ENCODE measurements at places on chromosomes 5 and 9. TPM values are rescaled to one million over a fixed set of nuclear protein-coding genes. Genes with fewer than 3 reads are reported as not detected.
A peak's percentile ranks its signal among the peaks of the same experiment; 100 is the strongest.

GRCh38 chr9:127450243-127450760 lies 904 bp downstream of the RPL12 start:
- DNase-seq, result no peak

GRCh38 chr9:90142580-90142979 lies 500.0 kb downstream of the DIRAS2 start:
- DNase-seq, result peak; percentile 18

Gene CD14
- not detected for total RNA-seq

Gene CTNNA1
- 228 TPM for total RNA-seq

- peak; percentile 85 for DNase-seq
Measured at GRCh38 chr5:72166070-72166979, 59.0 kb downstream of the MAP1B start.

Gene IGFBPL1
- 0.58 TPM for total RNA-seq

GRCh38 chr5:167557359-167557758 lies 734.1 kb upstream of the WWC1 start:
- no peak for DNase-seq

GRCh38 chr5:154782326-154782725 lies 27.1 kb downstream of the LARP1 start:
- no peak for DNase-seq

Gene CFAP77
- not detected for total RNA-seq

DNA sequence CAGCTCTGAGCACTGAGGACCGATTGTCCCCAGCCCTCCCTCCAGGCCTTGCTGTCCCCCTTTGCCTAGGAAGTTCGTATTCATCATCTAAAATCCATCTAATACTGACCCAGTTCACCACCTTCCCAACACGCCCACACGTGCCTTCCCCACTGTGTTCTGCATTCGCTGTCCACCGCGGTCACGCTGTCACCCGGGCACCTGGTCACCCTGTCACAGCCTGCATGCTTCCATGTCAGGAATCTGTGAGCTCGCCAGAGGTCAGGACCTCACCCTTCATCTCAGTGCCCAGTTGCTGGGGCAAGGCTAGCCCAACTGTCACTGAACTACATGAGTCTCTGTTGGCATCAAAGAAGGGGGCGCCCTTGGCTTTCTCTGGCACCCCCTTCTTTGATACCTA lies 82.9 kb upstream of the RUFY1 start:
- DNase-seq, result no peak

DNA sequence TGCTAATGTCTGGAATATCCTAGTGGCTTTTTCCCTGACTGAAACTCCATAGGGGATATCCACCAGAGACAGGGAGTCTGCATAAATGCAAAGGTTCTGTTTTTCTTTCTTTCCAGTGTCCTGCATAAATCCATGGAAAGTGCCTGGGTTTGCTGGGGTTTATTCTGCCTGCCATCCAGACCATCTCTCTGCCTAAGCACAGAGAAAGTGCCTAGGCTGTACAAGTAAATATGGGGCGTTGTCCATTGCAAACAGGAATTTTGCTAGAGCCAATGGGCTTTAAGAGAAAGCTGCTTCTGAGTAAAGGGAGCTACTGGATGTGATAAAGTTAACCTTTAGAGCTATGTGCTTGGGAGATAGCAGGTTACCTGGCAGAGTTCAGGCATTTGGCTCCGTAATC lies 407.5 kb downstream of the AGTPBP1 start:
- no peak for DNase-seq

DNA sequence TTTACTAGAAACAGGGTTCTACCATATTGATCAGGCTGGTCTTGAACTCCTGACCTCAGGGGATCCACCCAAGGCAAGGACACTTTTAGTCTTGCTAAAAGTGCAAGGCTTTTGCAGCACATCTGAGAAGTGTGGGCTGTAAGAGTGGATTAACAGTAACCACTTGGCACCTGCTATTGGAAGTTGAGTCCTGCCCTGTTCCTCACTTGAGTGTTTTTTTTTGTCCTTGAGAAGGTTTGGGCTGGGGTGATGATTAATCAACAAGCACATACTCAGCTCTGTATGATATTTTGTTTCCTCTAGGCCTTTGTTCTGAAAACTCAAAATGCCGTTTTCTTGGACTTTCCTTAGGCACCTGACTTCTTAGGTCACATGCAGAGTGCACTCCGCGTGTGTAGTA lies 37.4 kb downstream of the SNX30 start:
- no peak for DNase-seq

DNA sequence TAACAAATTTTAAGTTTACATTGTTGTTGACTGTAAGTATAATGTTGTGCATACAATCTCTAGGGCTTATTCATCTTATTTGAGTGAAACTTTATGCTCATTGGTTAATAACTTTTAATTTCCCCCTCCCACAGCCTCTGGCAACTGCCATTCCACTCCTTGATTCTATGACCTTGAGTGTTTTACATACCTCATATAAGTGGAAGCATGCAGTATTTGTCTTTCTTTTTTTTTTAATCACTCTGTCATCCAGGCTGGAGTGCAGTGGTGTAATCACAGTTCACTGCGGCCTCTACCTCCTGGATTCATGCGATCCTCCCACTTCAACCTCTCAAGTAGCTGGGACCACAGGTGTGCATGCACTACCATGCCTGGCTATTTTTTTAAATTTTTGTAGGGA lies 83.9 kb downstream of the KCTD16 start:
- DNase-seq, result no peak

DNA sequence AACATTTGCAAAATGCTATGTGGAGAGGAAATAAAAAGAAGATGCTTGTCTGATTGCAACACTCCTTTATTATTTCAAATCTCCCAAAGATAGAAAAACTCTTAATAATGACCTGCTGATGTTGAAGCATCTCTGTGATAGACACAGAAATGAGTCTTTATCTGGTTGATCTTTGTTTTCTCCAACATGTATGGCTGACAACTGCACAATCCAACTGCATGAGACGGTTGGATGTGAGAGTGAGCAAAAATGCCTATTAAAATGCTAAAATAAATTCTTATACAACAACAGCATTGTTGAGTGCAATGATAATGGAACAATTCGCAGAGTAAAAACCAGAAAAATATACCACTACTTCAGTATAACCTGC lies 7.5 kb upstream of the IZUMO3 start:
- DNase-seq, result no peak

Gene FOXD4L6
- total RNA-seq, result not detected

DNA sequence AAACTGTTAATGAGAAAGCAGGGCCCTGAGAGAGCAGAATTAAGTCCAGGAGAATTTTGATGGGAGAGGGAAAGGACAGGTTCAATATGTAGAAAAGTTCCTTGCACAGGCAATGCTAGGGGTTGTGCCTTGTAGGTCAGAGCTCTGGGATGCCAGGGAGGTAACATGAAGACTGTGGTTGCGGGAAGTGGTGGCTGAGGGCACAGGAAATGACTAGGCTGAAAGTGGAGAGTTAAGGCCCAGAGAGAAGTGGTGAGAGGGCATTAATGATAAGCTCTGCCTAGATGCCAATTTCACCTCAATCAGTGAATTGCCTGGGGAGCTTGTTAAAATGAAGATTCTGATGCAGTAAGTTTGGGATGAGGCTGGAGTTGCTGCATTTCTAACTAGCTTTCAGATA lies 31.5 kb upstream of the PPP3R2 start:
- peak; percentile 50 for DNase-seq

Gene SLC46A2
- not detected for total RNA-seq

Gene OR4F3
- total RNA-seq, result not detected

DNA sequence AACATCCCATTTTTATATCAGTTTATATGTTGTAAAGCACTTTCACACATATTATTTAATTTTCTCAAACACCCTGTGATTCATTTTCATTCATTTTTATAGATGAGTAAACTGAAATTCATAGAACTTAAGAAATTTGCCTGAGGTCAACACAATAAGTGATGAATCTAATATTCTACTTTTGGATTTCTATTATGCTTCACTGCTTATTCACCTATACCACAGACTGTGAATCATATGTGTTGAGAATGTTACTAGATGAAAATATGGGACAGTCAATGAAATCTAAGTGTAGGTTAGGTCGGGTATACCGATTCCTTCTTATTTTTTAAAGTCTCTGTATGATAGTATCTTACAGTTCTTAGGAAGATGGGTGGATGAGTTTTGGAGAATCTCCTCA lies 24.8 kb downstream of the CDC37L1 start:
- DNase-seq, result no peak

Gene DOCK8
- total RNA-seq, result 0.15 TPM

Data from H4 (cell line).